ENCODE measurements at places on chromosomes 12 and 14.

- DNase-seq: no peak
Measured at GRCh38 chr12:62436164-62436503, 30.5 kb upstream of the MON2 start.

DNA sequence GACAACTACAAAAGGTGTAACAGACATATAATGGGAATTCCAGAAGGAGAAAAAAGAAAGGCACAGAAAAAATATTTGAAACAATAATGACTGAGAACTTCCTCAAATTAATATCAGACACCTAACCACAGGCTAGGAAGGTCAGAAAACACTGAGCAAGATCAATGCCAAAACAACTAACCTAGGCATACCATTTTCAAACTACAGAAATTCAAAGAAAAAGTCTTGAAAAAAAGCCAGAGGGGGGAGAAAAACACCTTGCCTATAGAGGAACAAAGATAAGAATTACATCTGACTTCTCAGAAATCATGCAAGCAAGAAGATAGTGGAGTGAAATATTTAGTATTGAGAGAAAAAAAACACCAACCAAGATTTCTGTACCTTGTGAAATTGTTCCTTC, 77.8 kb downstream of the RIN3 start:
- DNase-seq: no peak

GRCh38 chr12:118328486-118329330, 44.0 kb downstream of the TAOK3 start:
- no peak for DNase-seq

GRCh38 chr12:50806176-50806575, 36.5 kb upstream of the TMPRSS12 start:
- no peak for DNase-seq

GRCh38 chr12:53749986-53750811, 1.6 kb downstream of the CISTR start:
- DNase-seq: no peak

- DNase-seq: no peak
Measured at GRCh38 chr14:24662753-24663152, 28.8 kb upstream of the GZMB start.

Measured in hematopoietic multipotent progenitor cell treated with erythropoietin and hydrocortisone succinate and interleukin-3 and kit ligand, for 15 days (in vitro differentiated cells).